Sigmoid colon (tissue), 7 donors: ENCODE measurements at places on chromosomes 6 and 20. TPM values are rescaled to one million over a fixed set of nuclear protein-coding genes. Genes with fewer than 3 reads are reported as not detected.

DNA sequence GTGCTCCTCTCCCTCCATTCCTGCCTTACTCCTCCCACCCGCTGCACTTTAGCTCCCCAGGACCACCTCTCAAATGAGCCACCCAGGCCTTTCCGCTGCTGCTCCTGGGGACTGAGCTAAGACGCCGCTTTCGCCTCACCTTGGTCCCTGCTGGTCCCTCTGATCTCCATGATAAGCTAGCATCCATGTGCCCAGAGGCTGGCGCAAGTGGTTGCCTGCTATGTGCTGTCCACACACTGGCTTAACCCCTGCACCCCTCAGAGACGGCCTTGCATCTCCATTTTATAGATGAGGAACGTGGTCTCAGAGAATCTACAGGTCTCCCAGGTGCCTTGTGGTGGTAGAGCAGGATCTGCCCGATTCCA lies 160.1 kb upstream of the PMEPA1 start:
- DNase-seq, result peak; percentile 44

DNA sequence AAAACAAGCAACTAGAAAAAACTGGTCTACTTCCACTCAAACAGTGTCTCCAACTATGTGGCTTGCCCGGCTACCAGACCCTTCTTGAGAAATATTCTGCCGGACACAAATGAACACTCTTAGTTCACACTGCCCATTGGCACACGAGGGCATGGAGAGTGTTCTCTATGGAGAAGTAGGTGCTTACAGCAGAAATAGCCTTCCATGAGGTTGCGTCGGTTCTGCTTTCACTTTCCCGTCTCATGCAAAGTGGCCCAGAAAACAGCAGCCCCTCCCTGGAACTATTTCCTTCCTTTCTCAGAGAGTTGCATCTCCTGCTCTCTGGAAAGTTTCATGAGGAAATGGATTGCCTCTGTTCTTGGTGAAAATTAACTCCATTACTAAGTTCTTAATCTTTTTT lies 9.5 kb upstream of the HLA-DOA start:
- peak; percentile 87 for DNase-seq

GRCh38 chr6:41040940-41041536 lies 1.2 kb upstream of the TSPO2 start:
- no peak for DNase-seq

DNA sequence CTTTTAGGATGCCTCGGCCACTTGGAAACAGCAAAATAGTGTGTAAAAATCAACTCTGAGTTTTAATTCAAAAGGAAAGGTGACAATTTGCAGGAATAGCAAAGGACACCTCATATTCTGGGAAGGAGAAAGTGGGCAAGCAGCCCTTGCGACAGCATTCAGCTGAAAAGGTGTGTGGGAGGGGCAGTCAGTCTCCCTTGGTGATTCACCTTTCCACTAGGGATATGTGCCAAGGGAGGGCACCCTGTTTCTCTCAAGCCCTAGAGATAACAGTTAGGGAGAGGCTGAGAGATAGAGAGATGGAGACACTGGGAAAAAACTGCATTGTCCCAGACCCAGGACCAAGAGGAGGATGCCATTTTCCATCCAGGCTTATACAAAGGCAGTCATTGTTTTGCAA lies 228.1 kb downstream of the EPM2A start:
- DNase-seq, result no peak

- DNase-seq, result no peak
Observed at GRCh38 chr6:92577077-92577719, 842.2 kb downstream of the EPHA7 start.

WFDC12 gene
- total RNA-seq, result not detected

ZNF322 gene
- total RNA-seq, result 19.9 TPM
